ENCODE measurements at places on chromosomes 5 and 9.

DNA sequence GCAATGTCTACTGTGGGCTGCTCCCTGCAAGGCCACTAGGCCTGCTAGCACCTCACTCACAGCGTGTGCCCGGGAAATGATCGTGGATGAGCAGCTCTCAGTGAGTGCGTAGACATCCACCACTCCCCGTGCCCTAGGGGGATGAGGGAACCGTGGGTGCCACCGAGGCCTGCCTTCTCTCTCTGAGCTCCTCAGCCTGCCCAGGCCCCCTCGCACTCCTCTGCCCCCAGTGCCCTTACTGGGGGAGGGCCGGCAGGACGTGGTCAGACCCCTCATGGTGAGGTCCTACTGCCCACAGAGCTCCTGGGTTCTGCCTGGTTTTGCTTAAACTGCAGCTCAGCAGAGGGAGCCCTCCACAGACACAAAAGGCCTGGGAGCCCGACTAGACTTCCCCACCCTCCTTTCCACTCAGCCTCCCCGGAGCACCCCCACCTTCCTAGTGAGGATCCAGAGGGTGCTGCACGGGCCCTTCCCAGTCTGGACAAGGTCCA is 220.0 kb downstream of the CACNA1B start:
- DNase-seq = no peak

DNA sequence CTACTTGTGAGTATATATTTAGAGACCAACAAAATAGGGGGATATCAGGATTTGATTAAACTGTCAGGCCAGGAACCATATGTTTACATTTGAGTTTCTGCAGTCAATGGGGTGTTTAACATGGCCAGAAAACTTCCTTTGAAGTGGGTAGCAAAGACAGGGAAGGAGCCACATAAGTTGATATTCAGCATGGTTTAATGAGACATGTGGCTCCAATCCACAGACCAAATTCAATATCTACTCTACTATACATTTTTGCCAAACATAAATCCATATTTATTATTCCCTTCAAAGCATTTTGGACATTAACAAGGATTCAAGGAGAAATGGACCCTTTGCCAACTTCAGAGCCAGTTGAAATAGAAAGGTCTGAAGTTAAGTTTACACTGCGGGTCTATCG is 99.8 kb downstream of the TAF11L14 start:
- no peak for DNase-seq

DNA sequence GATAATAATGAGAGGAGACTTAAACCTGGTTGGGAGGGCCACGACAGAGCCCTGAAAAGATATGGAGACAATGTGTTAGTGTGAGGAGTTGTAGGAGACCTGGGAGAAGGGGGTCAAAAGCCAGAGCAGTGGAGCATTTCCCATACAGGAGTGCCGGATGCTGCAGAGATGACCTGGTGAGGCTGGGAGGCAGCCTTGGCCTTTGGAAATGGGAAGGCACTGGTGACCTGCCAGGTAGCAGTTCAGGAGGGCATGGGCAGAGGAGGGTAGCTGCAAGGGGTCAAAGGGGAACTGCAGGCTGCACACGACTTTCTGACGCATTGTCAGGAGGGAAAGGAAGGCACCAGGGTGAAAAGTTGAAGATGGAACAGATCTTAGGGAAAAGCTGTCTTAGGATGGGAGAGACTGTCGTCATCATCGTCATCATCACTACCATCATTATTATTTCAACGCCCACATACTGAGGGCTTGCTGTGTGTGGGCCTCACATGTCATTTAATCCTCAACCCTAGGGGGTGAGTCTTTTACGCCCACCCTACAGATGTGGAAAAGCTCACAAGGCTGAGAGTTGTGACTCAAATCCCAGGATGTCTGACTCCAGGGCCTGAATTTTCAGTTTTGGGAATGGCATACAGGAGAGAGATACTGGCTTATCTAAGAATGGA is 13.3 kb downstream of the ARAP3 start:
- DNase-seq = no peak

- no peak for DNase-seq
These were observed 49.2 kb downstream of the CNTRL start for GRCh38 chr9:121123816-121124535.

GRCh38 chr5:88695931-88696330 is 187.1 kb downstream of the MEF2C start:
- DNase-seq = no peak

- no peak for DNase-seq
These were observed 10.9 kb downstream of the AQP3 start for GRCh38 chr9:33436445-33436844.

- DNase-seq = no peak
These were observed 46.9 kb upstream of the CEP78 start for GRCh38 chr9:78189001-78189400.

- DNase-seq = no peak
These were observed 93.4 kb upstream of the CDH6 start for GRCh38 chr5:31100047-31100575.

- DNase-seq = no peak
These were observed 188.7 kb downstream of the CHSY3 start for GRCh38 chr5:130092991-130093390.

DNA sequence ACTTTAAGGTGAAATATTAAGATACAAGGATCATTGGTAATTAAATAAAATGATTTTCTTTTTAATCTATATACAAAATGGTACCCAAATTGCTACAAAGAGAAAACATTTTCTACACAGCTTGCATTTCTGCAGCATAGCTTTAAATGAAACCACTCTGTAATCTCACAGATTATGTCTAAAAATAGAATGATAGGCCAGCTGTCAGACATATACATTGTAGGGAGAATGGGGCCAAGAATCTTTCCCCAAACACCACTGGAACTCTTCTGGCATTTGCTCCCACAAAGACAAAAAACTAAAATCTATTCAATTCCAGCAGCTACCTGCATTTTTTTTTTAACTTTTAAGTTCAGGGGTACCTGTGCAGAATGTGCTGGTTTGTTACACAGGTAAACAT is 124.1 kb upstream of the NR5A1 start:
- DNase-seq = no peak

- DNase-seq = no peak
These were observed 33.8 kb upstream of the IL17B start for GRCh38 chr5:149412783-149413476.

- no peak for DNase-seq
These were observed 244.9 kb downstream of the IRX2 start for GRCh38 chr5:2506603-2507002.

DNA sequence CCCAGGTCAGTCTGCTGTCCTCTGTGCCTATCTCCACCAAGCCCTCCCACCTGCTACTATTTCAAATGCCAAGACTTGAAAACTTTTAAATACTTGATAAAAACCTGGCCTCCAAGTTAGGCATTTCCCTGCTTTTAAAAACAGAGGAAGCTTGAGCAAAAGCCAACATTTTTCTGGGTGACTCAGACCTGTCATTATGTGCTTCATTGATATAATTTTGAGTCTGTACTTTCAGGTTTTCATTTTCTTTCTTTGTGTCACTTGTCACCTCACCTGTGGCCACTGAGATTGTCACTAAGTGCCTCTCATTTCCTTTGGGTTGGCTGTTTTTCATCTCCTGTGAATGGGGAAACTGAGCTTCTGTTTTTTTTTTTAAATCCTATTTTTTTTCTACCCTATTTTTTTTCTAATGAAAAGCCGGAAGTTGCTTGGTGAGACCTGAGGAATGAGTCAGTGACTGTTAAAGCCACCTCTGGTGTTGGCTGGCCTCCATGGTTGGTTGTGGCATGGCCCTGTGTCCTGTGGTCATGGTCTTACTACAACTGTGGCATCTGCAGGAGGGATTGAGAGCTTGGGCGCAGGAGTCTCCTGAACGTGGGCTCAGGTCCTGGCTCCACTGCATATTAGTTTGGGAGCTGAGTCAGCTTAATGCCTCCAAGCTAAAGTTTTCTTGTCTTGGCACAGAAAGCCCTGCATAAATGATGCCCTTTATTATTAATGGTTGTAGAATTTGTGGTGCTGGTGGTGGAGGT is 56.7 kb downstream of the ARHGAP26 start:
- DNase-seq = no peak

- DNase-seq = no peak
These were observed 1185.5 kb upstream of the CDH18 start for GRCh38 chr5:21173526-21173925.

- no peak for DNase-seq
These were observed 24.0 kb upstream of the ASPN start for GRCh38 chr9:92506184-92506857.

GRCh38 chr9:109143881-109144562 is 23.0 kb downstream of the FRRS1L start:
- DNase-seq = no peak

- DNase-seq = no peak
These were observed 3.6 kb upstream of the CPEB4 start for GRCh38 chr5:173884402-173885053.

DNA sequence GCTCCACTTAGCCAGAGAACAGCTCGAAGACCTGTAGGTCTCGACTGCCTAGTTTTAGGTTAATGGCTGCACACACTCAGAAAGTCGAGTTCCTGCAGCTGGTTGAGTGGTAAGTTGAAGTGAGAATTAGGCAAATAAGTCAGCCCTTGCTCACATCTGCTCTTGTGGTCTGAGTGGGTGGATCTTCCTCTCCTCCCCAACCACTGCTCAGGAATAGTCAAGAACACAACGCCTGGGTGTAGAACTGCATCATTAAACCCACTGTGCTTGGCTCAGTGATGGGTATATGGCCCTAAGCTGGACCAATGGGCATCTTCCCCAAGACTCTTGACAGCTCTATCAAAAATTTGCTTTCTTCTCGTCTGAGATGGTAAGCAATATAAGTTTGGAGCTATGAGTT is 20.9 kb upstream of the ADAM19 start:
- DNase-seq = no peak

DNA sequence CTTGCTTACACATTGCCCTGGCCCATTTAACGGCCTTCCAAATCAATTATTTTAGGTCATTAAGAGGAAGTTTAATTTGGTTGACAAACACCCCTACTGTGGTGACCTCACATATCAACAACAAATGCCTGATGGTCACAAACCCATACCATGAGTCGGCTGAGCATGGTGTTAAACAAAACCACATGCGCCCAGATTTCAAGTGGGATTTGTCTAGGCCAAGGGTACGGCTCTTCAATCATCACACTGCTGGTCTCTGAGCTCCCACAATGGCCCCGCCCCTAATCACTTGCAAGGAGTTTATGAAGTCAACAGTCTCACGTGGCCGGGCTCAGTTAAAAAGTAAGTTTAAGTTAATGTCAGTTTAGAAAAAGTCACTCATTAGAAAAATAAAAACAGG is 243.8 kb downstream of the CRB2 start:
- no peak for DNase-seq

DNA sequence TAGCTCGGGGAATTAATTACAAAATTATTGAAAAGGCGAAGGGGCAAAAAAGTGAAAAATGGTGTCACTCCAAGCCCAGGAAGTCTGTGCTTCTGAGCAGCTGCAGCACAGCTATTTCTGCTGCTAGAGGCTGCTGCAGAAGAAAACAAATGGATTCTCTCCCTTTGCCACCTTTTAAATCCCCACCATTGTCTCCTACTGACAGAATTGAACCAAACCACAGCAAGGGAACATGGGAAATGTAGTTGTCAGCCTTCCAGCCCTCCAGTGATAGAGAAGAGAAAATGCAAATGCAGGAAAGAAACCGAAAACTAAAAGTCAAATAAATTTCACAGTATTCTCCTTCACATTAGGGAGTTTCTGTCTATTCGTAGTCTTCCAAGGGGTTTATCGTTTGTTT is 33.4 kb upstream of the CDC42SE2 start:
- DNase-seq = no peak

GRCh38 chr5:168710706-168711105 is 131.5 kb upstream of the PANK3 start:
- no peak for DNase-seq

GRCh38 chr5:132905938-132906337 is 32.5 kb downstream of the LEAP2 start:
- DNase-seq = no peak

GRCh38 chr5:72402381-72402890 is 82.3 kb downstream of the PTCD2 start:
- no peak for DNase-seq

DNA sequence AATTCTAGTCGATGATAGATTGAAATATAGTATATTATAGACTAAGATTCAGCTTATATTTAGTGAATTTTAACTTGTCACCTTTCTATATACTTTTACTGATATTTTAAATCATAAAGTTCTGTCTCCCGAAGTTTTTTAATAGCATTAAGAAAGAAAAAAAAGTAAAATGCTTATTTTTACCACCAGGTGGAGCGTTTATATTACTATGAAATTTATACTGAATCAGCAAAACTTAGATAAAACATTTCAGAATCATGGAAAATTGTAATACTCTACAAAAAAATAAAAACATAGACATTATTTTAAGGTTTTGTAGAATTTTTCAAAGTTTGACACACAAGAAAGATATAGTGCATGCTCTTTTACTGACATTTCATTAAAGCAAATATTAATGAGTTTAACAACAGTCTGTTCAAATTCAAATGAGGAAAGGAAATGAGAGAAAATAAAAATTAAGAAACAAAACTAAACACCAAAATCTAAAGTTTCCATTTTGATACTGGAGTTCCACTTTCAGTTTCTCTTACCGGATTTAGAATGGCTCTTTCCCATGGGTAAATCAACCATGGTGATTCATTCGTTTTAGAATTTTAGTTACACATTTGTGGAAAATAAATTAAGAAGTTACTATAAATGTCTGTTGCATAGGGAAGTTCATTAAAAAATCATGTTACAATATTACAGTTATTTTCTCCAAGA is 1035.3 kb downstream of the CDH12 start:
- DNase-seq = no peak

GRCh38 chr9:137905740-137906139 is 28.2 kb downstream of the CACNA1B start:
- no peak for DNase-seq

DNA sequence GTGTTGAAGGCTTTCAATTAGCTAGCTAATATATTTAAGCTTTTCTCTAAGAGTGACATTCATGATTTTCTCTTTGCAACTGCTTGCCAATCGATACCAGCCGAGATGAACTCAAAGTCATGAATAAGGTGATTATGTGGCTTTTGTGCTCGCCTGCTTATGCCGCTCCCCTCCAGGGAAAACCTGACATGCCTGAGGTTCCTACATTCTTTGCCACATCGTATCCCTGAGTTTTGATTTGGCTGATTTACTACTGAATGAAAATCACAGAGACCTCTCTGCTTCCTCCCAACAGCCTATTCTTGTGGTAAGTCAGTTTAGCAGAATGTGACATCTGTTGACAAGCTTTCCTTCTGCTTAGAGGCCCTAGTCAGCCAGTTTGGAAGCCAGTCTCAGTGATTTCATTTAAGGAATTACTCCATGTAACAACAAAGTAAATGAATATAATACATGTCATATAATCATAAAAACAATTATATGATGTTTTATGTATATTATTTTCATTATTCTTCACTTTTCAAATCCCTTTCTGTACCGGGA is 513.4 kb downstream of the CSNK1G3 start:
- DNase-seq = no peak

GRCh38 chr5:125394661-125395280 is 648.3 kb upstream of the ZNF608 start:
- no peak for DNase-seq

- DNase-seq = no peak
These were observed 71.8 kb downstream of the PHF2 start for GRCh38 chr9:93648181-93648580.

- no peak for DNase-seq
These were observed 1939.8 kb downstream of the EFNA5 start for GRCh38 chr5:105730982-105731381.

All from nephron progenitor cell (in vitro differentiated cells).